Naive thymus-derived CD4-positive, alpha-beta T cell (primary cell): ENCODE measurements at places on chromosomes 6 and 20. TPM values are rescaled to one million over a fixed set of nuclear protein-coding genes. Genes with fewer than 3 reads are reported as not detected.

Gene ESF1
- total RNA-seq = 15.7 TPM

Gene SYS1
- 86.8 TPM for total RNA-seq

Gene MOXD1
- not detected for total RNA-seq

Gene MBOAT1
- total RNA-seq = 10.0 TPM

Gene MYBL2
- total RNA-seq = not detected

Gene BTNL2
- not detected for total RNA-seq

Gene CD93
- total RNA-seq = 4.6 and 5.4 TPM in 2 replicates

Gene PRSS35
- not detected for total RNA-seq

Gene RFX6
- not detected for total RNA-seq

Gene MMP24
- total RNA-seq = not detected

Gene PRICKLE4
- not detected in 2 replicates for total RNA-seq

Gene SYNDIG1
- not detected for total RNA-seq

Gene LINC00237
- not detected for total RNA-seq

Gene DEFB110
- total RNA-seq = not detected

Gene CLVS2
- total RNA-seq = not detected

Gene EYS
- not detected for total RNA-seq

Gene CRIP3
- 0.48 TPM in 1 of 2 replicates, not detected in the other for total RNA-seq

Gene HLA-DPA1
- 45.6 TPM for total RNA-seq

Gene BNIP5
- total RNA-seq = 0.05 TPM in 1 of 2 replicates, not detected in the other

Gene TDRD6
- total RNA-seq = 0.11 TPM

Gene CDC40
- total RNA-seq = 40.6 TPM

Gene ZFP57
- total RNA-seq = 1.7 TPM

Gene SLC22A1
- 1.2 TPM for total RNA-seq

Gene SLC22A16
- 0.29 TPM for total RNA-seq

Gene RAMACL
- 1.2 TPM for total RNA-seq

Gene ZNF334
- total RNA-seq = 0.71 TPM

Gene IL17F
- total RNA-seq = 0.48 TPM

Gene PRRT1
- total RNA-seq = 7.4 TPM

Gene BPI
- not detected for total RNA-seq

Gene MUC22
- total RNA-seq = not detected

Gene SGK2
- 2.1 TPM for total RNA-seq

Gene TNFRSF6B
- total RNA-seq = not detected

Gene CNR1
- not detected for total RNA-seq

Gene HLA-DQA1
- 12.1 TPM for total RNA-seq

Gene KIF6
- not detected for total RNA-seq

Gene WASF1
- total RNA-seq = 0.19 TPM

Gene HSPA1L
- total RNA-seq = 5.4 TPM
